GM12892 (cell line): ENCODE measurements at places on chromosomes 3 and 15.

GRCh38 chr15:77409259-77410156 lies 10.4 kb downstream of the PEAK1 start:
- DNase-seq: no peak

GRCh38 chr3:40309925-40310695 lies 603 bp downstream of the EIF1B start:
- peak; percentile 28 for DNase-seq

GRCh38 chr3:38722781-38723568 lies 73.5 kb upstream of the SCN5A start:
- DNase-seq: no peak

GRCh38 chr3:127565711-127566110 lies 24.8 kb downstream of the TPRA1 start:
- no peak for DNase-seq

GRCh38 chr15:69848551-69849231 lies 249.0 kb downstream of the TLE3 start:
- DNase-seq: no peak

DNA sequence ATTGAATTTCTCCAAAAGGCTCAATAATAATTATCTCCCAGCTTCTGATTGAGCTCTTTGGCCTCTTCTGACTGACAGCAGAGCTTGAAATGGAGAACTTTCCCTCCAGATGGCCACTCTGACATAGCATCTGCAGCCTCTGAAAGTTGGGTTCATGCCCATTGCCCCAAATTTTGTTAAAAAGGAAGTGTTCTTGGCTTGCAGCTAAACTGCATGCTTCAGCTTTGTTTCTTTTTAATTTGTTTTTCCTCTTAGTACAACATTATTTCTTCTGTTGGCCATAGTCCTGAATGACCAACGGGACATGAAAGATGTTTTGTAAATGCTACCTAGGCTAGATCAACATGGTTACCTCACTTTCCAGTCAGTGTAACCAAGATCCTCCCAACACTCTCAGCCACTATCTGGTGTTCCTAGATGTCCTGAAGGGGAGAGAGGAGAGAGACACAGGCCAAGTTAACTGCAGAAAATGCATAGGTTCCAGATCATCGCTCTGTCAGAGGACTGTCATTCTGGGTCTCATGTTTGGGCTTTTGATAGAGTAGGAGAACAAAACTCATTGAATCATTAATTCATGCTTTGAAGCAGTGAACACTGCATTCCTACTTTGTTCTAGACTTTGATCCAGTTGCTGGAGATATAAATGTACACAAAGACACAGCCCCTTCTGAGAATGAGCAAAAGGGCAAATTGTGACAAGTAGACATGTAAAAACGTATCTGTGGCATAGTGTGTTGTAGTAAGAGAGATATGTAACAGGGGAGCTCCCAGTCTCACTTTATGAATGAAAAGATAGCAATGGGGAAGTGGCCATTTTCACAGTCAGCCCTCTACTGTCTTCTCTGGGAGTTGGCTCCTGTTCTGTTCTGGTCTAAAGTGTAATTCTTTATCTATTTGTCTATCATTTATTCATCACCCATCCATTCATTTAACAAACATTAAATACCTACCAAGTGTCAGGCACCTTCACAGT lies 156.2 kb downstream of the ZNF621 start:
- no peak for DNase-seq

GRCh38 chr15:36358523-36358922 lies 220.9 kb upstream of the CDIN1 start:
- no peak for DNase-seq

DNA sequence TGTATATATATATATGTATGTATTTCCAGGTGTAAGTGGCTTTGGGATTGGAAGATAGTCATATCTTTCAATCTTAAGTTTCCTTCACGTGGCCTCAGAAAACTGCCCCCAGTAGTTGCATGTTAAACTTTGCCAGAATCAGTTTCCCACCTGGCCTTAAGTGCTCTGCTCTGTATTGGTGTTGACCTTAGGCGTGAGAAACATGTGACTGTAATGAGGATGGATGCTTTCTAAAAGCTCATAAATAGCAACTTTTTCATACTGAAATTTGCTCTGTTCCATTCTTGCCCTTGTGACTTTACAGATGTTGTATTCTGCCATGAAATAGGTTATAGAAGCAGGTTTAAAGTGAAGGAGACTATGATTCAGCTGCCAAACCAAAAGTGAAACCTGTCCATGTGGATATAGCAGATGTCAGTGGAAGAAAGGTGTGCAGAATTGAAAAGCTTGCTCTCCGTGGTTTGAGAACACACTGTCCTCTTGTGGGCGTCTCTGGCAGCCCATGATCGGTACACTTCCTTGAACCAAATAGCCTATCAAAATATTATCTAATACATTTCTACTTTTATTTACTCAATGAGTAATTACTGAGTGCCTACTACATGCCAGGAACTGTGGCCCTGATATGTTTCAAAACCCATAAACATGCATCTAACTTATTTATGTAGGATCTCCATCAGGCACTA lies 15.8 kb downstream of the SCG5 start:
- no peak for DNase-seq

- peak; percentile 29 for DNase-seq
These were observed 104.2 kb upstream of the SLC7A14 start for GRCh38 chr3:170689893-170690660.

GRCh38 chr3:128804811-128805155 lies 74.6 kb upstream of the ACAD9 start:
- no peak for DNase-seq

DNA sequence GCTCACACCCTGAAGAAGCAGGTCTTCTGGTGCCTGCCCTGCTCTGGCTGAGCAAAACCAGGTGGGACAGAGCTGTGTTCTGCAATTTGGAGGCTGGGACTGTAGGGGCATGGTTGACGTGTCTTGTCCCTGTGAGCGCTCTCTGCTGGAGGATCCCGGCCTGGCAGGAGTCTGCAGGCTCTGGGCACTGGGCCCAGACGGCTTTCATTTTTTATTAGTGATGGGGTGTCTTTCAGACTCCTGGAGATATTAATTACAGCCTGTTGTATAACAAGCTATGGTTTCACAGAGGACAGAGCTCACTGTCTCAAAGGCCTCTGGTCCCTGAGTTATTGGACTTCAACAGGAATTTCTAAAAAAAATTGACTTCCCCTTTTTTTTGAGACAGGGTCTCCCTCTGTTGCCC lies 29.5 kb upstream of the ZNF710 start:
- peak; percentile 37 for DNase-seq

DNA sequence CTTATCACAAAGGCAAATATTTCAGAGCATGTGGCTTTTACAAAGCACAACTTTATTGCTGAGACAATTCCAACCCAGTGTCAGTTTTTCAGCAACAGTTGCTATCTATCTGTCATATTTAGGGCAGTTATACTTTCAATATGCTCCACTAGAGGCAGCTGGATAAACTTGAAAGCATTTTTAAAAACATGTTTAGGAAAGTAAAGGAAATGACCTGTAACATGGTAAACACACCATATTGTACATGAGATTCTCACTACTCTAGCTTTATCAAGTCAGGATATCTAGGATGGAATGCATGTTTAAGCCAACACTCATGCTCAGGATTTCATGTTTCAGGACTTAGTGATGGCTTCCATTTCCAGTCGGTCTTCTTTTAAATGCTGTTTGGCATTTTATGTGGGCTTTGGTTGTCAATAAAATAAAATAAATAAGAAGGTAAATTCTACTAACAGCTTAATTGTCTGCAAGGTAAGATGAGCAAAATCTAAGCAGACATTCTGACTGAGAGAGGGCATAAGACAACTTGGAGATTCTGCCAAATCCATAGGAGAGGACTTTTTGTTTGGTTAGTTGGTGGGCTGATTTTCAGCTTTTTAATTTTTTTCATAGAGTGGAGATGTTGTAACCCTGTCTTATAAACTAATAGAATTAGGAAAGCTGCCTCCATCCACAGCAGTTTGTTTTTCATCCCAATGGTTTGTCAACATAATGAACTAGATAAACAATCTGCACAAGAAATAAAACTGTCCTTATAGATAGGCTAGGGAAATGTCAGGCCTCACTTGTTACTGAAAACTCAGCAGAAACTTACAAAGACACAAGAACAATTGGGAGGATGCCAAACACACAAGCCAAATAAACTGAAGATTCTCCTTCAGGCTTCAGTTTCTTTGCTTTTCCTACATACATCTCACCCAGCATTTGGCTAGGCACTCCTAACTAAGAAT lies 63.4 kb upstream of the CPB1 start:
- DNase-seq: no peak
